SW 1271 (cell line): ENCODE measurements at places on chromosomes 1 and 21.

DNA sequence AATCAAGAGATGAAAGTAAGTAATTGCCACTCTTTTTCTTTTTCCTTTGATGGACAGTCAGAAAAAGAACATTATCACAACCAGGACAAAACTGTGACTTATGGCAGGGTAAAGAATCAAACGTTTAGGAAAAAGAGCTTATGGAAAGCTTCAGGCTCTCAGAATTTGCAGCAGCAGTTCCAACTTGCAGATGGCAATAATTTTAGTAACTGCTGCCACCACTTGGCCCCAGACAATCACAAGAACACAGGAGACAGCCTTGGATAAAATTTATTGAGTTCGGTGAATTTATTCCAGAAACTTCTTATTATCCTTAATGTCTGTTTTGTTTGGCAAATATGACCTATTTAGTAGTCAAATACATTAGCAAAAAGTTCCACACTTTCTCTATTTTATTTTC lies 804.4 kb downstream of the BRINP3 start:
- no peak for DNase-seq

DNA sequence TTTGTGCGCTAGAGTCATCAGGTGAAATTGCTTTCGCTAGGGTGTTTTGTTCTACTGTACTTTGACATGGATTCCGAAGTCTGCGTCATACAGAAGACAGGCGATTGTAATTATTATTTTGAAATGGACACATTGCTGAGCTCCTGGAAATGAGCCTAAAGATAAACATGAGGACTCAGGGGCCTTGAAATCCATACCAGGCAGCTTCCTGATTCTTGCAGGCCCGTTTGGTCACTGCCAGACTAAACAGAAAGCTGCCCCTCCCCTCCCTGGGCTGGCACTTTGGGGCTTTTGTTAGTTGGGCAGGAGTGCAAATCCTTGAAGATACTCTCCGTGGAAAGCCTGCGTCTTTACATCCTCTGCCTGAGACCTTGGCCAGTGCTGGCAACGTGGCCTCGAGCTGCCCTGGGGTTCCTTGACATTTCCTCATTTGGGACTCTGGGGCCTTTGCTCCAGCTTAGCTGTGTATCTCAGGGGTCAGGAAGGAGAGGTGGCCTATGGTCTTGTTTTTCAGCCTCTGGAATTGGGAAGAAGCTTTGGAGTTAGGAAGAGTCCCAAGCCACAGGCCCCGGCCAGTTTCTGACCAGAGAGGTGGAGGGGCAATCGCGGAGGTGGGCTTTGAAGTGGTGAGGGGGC lies 26.9 kb upstream of the KCNE2 start:
- no peak for DNase-seq

DNA sequence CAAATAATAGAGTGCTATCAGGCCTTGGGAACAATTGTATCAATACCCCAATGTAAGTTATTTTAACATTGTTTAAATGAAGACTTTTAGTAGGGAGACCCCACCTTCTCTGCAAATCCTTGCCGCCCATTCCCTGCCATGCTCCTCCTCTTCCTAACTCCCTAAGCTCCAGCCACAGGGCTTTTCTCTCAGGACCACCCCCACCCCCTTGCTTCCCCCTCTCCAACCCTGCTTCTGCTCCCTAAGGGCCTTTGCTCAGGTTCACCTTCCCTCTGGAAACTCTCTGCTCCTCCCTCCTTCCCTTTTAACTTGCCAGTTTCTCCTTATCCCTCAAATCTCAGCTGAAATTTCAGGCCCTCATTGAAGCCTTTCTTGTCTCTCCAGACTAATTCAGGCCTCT lies 16.8 kb downstream of the CCDC190 start:
- DNase-seq, result no peak

DNA sequence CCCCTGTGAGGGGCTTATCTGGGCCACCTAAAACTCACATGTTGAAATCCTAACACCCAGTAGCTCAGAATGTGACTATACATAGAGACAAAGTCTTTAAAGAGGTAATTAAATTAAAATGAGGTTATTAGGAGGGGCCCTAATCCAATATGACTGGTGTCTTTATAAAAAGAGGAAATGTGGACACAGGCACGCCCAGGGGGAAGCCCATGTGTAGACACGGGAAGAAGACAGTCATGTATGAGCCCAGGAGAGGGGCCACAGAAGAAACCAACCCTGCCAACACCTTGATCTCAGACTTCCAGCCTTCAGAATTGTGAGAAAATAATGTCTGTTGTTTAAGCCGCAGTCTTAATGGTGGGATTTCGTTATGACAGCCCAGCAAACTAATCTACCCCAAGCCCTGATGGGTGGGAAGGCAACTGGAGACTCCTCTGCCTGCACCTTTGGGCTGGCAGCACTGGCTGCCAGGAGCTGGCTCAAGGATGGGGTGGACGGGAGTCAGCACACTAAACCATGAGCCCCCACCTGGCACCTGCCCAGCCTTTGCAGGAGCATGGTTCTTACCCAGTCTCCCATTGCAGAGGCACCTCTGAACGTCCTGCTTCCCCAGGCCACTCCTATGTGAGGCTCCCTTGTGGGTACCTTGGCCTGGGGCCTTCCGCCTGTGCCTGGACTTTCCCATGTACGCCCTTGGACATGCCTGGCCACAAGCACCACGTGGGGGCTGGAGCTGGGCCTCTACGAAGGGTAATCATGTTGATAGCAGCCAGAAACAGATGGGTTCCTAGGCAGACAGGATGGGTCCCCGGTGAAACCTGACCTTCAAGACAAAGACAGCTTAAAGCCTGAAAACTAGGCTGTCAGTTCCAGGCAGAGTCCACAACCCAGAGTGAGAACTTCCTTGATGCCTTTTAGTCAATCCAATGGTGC lies 57.1 kb upstream of the DMRTB1 start:
- DNase-seq, result no peak

DNA sequence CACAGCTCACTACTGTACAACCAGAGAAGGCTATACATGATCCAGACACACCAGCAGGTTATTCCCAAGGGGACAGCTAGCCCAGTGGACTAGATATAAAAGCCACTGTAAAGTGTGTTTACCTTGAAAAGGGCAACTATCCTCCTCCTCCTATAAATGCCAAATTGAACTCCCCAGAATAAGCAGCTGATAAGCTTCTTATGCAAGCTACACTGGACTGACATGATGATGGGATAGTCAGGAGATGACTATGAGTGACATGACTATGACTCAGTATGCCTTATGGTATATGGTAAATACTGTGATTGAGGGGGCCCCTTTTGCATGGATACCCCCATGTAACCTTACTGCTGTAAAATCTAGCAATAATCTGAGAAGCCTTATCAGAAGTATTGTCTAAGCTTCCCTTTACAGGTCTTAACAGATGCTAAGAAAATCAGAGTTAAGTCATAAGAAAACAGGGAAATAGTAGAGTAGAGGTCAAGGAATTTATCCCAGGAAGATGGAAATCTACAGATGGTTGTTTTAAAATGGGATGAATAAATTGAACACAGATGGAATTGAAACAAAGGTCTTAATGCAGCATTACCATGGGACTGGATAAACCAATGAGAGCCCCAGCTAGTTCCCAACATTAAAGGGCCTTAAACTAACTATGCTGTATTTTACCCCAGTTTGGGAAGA lies 55.8 kb downstream of the TRIM33 start:
- DNase-seq, result no peak

DNA sequence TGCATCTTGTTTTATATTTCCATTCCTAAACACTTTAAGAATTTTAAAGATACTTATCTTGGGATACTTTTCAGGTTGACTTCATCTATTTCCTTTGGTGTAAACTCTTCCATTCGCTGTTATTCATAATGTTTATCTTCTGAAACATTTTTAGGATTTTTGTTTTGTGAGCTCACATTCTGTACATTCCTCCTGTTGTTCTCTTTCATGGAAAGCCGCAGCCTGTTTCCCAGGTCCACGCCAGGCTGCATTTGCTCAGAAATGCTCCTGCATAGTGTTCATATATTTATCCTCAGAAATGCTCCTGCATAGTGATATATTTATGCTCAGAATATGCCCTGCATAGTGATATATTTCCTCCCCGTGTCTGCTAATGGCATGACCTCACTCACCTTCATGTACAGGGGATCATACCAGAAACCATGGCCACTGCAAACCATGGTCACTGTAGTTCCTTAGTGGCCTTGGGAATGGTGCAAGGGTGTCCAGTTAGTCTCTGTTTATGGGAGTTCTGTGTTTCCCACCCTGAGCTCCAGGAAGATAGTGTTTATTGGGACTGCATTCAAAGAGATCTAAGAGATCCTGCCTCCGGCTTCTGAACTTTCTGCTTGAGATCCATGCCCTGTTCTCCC lies 153.9 kb upstream of the GREM2 start:
- DNase-seq, result peak; percentile 64

DNA sequence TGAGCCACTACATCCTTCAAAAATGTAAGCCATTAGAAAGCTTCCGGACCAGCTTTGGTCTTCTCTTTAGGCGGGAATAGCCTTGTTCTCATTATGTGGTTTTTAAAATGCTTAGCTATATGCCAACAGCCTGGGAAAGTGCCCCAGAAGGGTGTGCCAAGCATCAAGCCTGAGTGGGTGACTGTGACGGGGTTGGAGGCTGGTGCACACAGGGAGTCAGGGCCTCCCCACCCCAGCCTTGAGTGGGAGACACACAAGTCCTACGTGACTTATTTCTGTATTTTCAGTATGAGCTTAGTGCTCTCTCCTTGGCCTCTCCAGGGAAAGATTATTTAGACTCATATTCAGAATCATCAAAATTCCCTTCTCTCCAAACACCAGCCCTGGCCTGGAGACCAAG lies 9.8 kb downstream of the UBASH3A start:
- no peak for DNase-seq
